ENCODE measurements at places on chromosomes 1 and 21.

- H3K4me1 ChIP-seq, result no peaks in the 10 kb centered on the region
- H3K4me3 ChIP-seq, result no peak overlapping the region
- H3K36me3 ChIP-seq, result no peaks in the 10 kb centered on the region
- H3K27me3 ChIP-seq, result no peaks in the 10 kb centered on the region
- no peak overlapping the region for H3K27ac ChIP-seq
Observed at GRCh38 chr21:35509001-35509704, 460.1 kb upstream of the RUNX1 start.

DNA sequence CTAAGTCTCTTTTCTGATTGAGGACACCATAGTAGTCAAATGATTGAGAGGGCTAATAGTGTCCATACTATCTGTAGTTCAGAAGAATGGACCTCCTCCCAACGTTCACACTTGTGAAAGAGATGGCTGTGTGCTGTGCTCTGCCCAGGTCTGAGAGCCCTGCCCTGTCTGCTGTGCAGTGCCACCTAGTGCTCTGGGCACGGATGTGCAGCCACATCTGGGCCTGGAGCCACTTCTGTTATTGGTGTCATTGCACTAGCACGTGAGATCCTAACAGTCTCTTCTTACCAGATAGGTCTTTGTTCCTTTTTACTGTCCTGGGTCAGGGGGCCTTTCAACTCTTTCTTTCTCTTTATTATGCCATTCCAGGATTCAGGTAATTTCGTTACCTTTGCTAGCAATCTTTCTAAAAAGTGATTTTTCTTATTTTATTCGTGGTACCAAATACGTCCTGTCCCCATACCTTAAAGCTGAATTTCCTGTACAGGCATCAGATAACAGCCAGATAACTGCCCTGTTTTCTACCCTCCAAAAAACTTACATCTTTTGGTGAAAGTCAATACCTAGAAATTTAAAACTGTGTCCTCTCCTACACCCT lies 21.7 kb downstream of the INTS3 start:
- H3K4me1 ChIP-seq, result no peaks in the 10 kb centered on the region
- H3K36me3 ChIP-seq, result no peaks in the 10 kb centered on the region
- H3K4me3 ChIP-seq, result no peak overlapping the region
- H3K27ac ChIP-seq, result peak overlapping the region; percentile 69
- H3K27me3 ChIP-seq, result no peaks in the 10 kb centered on the region
- peak; percentile 80 for DNase-seq

GRCh38 chr1:150034336-150034735 lies 23.8 kb upstream of the OTUD7B start:
- no peaks in the 10 kb centered on the region for H3K27me3 ChIP-seq
- no peak overlapping the region for H3K4me3 ChIP-seq
- no peaks in the 10 kb centered on the region for H3K36me3 ChIP-seq
- H3K4me1 ChIP-seq, result no peaks in the 10 kb centered on the region
- DNase-seq, result no peak
- H3K27ac ChIP-seq, result no peak overlapping the region

GRCh38 chr1:50080904-50081586 lies 27.7 kb upstream of the ELAVL4 start:
- H3K4me3 ChIP-seq, result no peak overlapping the region
- H3K36me3 ChIP-seq, result no peaks in the 10 kb centered on the region

GRCh38 chr1:161705537-161705936 lies 1.5 kb upstream of the FCRLA start:
- no peak overlapping the region for H3K4me3 ChIP-seq
- H3K36me3 ChIP-seq, result no peaks in the 10 kb centered on the region
- no peaks in the 10 kb centered on the region for H3K27me3 ChIP-seq
- no peak for DNase-seq
- H3K4me1 ChIP-seq, result no peaks in the 10 kb centered on the region

GRCh38 chr1:236280438-236281197 lies 1.1 kb downstream of the ERO1B start:
- H3K4me3 ChIP-seq, result peak overlapping the region; percentile 91
- H3K4me1 ChIP-seq, result no peaks in the 10 kb centered on the region
- H3K27me3 ChIP-seq, result no peaks in the 10 kb centered on the region
- H3K36me3 ChIP-seq, result no peaks in the 10 kb centered on the region

DNA sequence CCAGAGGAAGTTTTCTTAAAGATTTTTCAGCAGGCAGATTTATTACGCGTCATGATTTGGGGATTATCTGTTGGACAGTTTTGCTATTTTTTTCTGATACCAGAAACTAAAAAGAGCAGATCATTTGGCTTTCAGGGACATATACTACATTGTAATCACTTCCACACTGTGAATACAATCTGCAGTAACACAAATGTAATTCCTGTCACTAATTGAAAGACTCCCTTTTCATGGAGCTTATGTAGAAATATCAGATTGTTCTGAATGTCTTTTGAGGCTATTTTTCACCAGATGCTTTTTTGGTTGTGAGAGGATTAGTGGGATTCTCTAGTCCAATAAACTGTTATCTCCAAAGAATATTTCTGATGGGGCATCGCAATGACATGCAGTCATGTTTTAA lies 464.2 kb downstream of the DISC1 start:
- no peak overlapping the region for H3K4me3 ChIP-seq
- no peak for DNase-seq
- H3K27me3 ChIP-seq, result no peaks in the 10 kb centered on the region
- H3K27ac ChIP-seq, result no peak overlapping the region
- H3K4me1 ChIP-seq, result no peaks in the 10 kb centered on the region

GRCh38 chr1:93471911-93472310 lies 24.0 kb downstream of the FNBP1L start:
- no peak overlapping the region for H3K27ac ChIP-seq
- H3K4me3 ChIP-seq, result no peak overlapping the region
- no peaks in the 10 kb centered on the region for H3K27me3 ChIP-seq
- H3K36me3 ChIP-seq, result no peaks in the 10 kb centered on the region
- H3K4me1 ChIP-seq, result no peaks in the 10 kb centered on the region

- no peaks in the 10 kb centered on the region for H3K4me1 ChIP-seq
- no peaks in the 10 kb centered on the region for H3K36me3 ChIP-seq
- H3K4me3 ChIP-seq, result no peak overlapping the region
- H3K27me3 ChIP-seq, result peaks cover 5% of the 10 kb centered on the region
- H3K27ac ChIP-seq, result no peak overlapping the region
Observed at GRCh38 chr1:247440001-247440620, 17.8 kb downstream of the OR2B11 start.
